Inflammatory macrophage (primary cell): ENCODE measurements at places on chromosomes 1 and 21.

GRCh38 chr1:27574001-27574781 is 29.8 kb downstream of the AHDC1 start:
- DNase-seq = no peak

DNA sequence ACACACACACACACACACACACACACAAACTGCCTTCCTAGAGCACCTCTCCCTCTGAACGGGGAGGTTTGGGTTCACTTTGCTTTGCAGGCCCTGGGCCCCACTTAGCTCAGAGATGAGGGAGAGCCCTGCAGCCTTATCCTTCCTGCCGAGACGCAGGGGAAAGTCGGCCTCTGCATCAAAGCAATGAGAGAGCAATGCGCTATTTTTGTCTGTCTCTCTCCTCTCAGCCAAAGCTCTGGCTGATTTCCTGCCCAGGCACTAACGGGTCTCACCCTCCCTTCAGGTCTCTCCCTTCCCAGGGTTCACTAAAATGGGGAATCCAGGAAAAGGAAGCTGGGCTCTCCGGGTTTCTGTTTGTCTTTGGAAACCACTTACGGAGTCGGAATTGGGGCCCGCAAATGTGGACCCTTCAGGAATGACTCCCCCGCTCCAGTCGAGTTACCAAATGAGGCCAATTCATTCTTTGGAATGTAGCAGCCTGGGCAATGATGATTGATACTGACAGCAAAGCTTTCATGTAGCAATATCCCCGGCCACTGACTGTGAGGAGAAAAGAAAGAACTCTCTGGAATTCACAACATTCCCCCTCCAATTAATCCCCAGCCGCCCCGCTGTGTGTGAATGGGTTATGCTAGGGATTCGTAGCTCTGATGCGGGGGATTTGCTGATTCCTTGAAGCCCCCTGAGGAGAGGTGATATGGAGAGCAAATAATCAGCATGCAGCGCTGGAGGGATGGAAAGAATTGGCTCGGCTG is 61.5 kb upstream of the WLS start:
- no peak for DNase-seq

DNA sequence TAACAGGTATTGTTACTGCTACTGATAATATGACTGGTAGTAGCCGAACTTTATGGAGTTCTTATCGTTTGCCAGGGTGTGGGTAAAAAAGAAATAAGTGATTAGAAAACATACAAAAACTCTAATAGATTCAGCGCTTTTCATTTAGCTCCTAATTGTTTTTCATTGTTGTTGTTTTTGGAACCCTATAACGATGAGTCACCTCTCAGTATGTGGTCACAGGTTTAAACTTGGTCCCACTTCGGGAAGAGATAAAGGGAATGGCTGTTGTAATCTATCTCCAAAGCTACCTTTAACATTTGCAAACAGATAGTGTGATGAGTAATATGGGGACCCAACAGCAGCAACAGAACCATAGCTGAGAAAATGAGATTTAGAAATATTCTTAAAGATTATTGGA is 62.7 kb upstream of the BCL10 start:
- no peak for DNase-seq

GRCh38 chr1:89581859-89582258 is 51.1 kb upstream of the LRRC8C start:
- no peak for DNase-seq

GRCh38 chr1:158471920-158472319 is at the start of gene OR10R2:
TSS of gene OR10R2 (plus strand) at chr1:158472220. CDS start at chr1:158472326, 106 bp downstream.
- no peak for DNase-seq

DNA sequence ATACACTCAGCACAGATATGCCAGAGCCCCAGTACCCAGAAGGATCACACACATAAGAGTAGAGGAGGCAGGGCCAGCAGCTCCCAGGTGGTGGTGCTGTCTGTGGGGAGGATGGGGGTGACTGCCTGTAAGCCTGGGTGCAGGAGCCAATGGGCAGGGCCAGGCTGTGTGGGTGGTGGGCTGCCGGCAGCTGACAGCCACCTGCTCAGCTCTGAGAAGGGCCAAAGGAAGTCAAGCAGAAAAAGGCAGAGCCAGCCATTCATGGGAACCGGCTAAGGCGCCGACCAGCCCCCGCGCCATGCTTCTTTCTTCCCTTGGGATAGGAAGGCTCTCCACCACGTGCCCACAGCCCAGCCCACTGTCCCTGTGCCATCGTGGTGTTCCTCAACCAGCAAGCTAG is 14.1 kb downstream of the PIK3C2B start:
- peak; percentile 29 for DNase-seq

DNA sequence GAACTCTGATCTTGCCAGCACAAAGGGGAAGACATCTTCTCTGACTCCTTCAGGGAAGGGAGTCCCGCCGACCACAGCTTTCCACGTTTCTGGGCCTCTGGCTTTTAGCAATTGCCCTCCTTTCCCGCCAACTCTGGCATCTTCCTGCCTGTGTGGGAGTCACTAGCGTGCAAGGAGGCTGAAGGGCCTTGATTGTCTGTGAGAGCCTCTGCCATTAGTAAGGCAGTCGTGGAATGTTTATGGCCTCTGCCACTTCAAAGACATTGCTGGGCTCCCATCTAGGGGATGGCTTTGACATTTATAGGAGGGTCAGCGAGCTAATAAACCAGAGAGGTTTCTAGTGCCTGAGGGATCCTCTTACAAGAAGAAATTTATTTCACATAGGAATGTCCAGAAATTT is 14.3 kb upstream of the PROK1 start:
- DNase-seq = peak; percentile 41

- peak; percentile 20 for DNase-seq
Observed at GRCh38 chr1:26122988-26123973, 11.7 kb downstream of the PDIK1L start.

GRCh38 chr1:209612646-209613399 is 29.3 kb downstream of the CAMK1G start:
- peak; percentile 69 for DNase-seq

- no peak for DNase-seq
Observed at GRCh38 chr1:165895451-165895871, 68.0 kb downstream of the UCK2 start.

DNA sequence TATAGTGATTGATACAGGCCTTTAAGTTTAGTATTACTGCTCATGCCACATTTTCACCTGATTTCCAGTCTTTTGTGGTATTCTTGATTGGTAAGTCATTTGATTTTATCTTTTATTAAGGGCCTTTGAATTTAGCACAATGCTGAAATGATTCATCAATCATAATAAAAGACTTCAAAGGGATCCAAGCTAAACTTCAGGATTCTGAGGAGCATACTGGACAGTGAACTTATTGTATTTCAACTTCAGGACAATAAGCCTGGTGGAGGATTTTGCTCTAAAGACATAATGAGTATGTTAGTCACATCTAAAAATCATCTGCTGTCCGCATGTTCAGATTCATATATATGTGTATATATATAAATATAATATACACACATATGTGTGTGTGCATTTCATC is 233.3 kb downstream of the SETD4 start:
- DNase-seq = no peak

GRCh38 chr1:153379591-153379990 is 4.2 kb upstream of the S100A12 start:
- DNase-seq = no peak

GRCh38 chr1:219331424-219331823 is 157.7 kb downstream of the LYPLAL1 start:
- DNase-seq = no peak

- no peak for DNase-seq
Observed at GRCh38 chr21:39087238-39088030, 95.8 kb downstream of the PSMG1 start.

GRCh38 chr1:248239478-248239877 is 8.3 kb downstream of the OR2M4 start:
- no peak for DNase-seq

DNA sequence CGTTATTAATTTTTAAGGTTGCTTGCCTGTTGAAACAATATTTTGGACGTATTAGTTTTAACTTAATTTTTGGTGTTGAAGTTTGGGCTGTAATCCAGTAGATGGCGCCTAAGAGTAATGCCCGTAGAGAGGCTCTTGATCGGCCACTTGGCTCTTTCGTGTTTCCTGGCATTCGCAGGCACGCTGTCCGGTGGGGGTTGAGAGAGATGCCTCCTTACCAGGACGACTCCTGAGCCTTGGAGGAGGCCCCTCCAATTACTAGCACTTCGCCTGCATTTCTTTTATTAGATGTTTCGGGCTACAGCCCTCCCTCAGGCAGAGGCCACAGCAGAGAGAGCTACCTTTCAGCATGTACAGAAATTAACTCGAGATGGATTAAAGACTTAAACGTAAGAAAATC is 12.0 kb downstream of the OR2M4 start:
- peak; percentile 62 for DNase-seq

- DNase-seq = no peak
Observed at GRCh38 chr1:239985044-239985443, 106.6 kb upstream of the FMN2 start.

GRCh38 chr1:212699625-212700222 is at the start of gene BATF3:
TSS of gene BATF3 (minus strand) at chr1:212699840. CDS start at chr1:212699762, 78 bp downstream.
- DNase-seq = peak; percentile 27

- no peak for DNase-seq
Observed at GRCh38 chr1:108831225-108831624, 25.7 kb downstream of the AKNAD1 start.

DNA sequence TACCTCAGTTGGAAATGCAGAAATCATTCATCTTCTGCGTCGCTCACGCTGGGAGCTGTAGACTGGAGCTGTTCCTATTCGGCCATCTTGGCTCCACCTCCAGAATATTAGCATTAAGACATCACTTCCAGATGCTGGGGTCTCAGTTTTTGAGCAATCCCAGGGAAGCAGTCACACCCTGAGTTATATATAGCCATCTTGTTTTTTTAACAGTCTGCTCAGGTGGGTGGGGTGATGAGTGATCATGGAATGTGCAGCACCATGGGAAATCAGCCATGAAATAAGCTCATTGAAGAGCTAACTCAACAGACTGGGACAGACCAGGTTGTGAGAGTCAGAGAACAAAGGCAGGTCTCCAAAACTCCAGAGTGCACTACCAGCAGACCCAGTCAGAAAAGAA is 27.0 kb upstream of the HMGB4 start:
- no peak for DNase-seq

DNA sequence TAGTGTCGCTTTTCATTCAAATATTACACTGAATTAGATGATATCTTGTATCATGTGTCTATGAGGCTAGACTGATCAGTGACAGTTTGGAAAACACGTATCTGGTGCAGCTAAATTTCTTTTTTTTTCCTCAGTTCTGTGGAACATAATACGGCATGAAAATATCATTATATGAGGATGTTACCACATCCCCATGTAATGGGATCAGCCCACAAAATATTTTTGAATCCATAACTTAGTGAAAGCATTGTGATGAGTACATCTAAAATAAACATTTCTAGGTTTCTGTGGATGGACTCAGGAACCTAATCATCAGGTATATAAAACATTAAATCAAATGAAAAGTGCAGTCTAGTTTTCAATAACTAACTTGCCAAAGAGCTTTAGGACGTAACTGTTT is 356.3 kb downstream of the USP25 start:
- no peak for DNase-seq

DNA sequence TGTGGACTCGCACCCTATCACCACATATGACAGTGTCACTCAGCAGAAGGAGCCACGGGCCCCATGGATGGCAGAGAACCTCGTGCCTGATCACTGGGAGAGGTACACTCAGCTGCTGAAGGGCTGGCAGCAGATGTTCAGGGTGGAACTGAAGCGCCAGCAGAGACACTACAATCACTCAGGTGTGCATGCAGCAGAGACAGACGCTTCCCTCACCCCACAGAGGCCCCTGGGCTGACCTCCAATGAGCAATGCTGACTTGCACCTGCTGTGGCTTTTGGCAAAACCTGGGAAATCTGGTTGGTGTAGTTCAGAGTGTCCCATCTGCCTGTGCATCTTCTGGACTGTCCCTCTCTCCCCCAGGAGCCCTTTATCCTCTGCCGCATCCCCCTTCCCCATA is 51.9 kb downstream of the KIAA1614 start:
- no peak for DNase-seq

DNA sequence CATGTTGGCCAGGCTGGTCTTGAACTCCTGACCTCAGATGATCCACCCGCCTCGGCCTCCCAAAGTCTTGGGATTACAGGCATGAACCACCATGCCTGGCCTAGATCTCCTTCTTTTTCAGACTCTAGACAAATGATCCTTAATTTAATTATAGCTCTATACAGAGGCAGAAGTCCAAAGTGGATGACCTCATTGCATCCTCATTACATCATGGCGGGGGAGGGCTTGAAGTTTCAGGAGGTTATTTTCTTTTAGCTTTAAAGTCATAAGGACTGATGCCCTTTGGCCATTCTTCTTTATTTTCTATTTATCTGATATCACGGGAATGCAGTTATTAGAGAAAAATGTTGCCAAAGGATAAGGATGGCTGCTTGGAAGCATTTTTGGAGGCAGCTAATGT is 14.1 kb upstream of the MARK1 start:
- no peak for DNase-seq

- no peak for DNase-seq
Observed at GRCh38 chr1:204888294-204888693, 17.6 kb downstream of the NFASC start.

DNA sequence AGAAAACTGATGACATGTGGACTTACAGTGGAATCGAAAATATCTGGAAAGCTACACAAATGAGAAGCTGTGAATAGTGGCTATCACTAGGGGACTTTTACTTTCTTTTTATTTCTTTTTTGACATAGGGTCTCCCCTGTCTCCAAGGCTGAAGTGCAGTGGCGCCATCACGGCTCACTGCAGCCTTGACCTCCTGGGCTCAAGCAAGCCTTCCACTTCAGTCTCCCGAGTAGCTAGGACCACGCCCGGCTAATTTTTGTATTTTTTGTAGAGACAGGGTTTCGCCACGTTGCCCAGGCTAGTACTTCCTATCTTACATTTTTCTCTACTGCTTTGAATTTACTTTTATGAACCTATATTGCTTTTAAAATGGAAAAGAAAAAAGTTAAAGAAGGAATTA is 10.5 kb downstream of the TMEM35B start:
- DNase-seq = no peak

DNA sequence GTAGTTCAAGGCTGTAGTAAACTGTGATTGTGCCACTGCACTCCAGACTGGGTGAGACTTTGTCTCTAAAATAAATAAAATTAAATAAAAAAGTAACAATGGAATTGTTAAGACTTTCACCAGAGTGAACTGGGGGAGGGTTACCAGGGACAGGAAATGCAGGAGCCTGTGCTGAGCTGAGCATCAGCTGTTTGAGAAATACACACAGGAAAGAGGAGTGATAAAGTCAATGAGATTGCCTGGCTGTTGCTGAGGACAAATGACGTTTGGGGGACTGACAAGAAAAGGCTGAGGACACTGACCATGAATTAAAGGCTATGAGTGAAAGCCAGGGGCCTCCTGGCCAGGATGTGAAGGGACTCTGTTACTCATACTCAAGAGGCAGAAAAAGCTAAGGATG is 226.3 kb downstream of the SETD4 start:
- no peak for DNase-seq

GRCh38 chr21:27365394-27365793 is 398.5 kb upstream of the ADAMTS5 start:
- DNase-seq = no peak

GRCh38 chr1:89836252-89837035 is 15.6 kb downstream of the LRRC8D start:
- no peak for DNase-seq
